ENCODE measurements at places on chromosomes 3 and 15.

- no peak for DNase-seq
Measured at GRCh38 chr15:59531066-59531675, 80.4 kb upstream of the GCNT3 start.

GRCh38 chr3:132232231-132232792 is 84.9 kb upstream of the ACP3 start:
- no peak for DNase-seq

- DNase-seq = peak; percentile 21
Measured at GRCh38 chr3:126114443-126115386, 30.8 kb upstream of the SLC41A3 start.

DNA sequence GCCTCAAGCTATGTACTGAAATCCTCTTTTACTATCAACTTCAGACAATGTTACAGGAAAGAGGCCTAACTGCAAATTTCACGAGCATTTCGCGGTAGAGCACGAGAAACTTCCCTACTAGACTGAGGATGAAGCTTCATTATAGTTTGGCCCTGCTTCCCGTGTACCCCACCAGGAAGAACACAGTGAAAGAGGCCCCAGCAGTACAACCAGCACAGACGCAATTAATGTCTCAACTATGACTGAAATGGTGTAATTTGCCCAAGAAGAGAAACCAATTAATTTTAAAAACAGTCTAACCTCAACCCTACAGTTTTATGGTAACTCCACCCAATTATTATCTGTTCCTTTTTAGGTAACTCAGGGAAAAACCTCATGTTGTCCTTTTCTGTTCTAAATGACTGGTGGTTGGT is 12.1 kb downstream of the CHSY1 start:
- no peak for DNase-seq

- no peak for DNase-seq
Measured at GRCh38 chr15:80743189-80743833, 35.9 kb upstream of the CEMIP start.

DNA sequence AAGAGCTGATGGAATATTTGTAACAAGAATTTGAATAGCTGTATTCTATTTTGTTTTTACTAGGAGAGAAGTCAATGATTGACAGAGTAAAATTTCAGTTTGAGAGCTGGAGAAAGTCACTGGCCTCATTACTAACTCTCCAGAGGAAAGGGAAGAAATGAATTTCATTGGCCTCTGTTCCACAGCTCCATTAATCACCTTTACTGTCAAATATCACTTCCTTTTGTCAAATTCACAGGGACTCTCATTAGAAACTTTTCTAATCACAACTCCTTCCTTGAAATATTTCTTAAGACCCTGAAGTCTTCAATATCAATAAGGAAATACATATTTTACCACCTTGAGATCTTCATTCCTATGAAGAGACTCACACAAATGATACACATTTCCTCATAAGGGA is 379.9 kb upstream of the RASGRP1 start:
- DNase-seq = no peak

GRCh38 chr3:171270541-171270940 is 189.7 kb downstream of the TNIK start:
- DNase-seq = no peak

- DNase-seq = no peak
Measured at GRCh38 chr3:66255865-66256264, 35.1 kb downstream of the SLC25A26 start.

GRCh38 chr15:49424954-49425353 is 1.9 kb downstream of the FGF7 start:
- no peak for DNase-seq

- DNase-seq = no peak
Measured at GRCh38 chr3:94440767-94441493, 378.1 kb downstream of the NSUN3 start.

DNA sequence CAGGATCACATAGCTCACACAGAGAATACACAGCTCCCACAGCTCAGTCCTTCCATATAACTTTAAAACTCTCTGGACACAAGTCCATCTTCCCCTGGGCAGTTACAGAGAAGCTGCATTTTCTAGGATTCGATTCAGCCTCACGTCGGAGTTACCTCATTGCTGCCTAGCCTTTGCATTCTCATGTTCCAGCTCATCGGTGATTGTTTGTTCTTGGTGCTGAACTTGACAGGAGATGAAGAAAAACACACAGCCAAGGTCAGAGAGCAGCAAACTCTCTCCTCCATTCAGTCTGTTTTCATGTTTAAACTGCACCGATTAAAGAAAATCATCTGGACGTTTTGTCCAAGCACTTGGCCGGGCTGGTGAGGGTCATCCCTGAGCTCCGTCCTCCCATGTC is 375.5 kb upstream of the CFAP20DC start:
- no peak for DNase-seq

DNA sequence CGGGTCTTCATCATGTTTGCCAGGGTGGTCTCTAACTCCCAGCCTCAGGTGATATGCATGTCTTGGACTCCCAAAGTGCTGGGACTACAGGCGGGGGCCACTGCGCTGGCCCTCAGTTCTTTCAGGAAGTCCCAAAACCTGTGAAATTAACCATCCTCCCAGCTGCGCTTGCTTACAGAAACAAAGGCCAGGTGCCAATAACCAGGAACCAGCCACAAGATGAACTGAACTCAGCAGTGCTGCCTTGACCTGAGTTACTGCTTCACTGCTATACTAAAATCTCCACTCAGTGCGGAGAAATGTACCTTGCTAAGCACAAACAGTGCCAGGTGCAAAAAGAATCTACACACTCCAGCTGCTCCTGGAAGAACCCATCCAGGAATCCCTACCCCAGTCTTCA is 3.9 kb upstream of the GCHFR start:
- DNase-seq = no peak

DNA sequence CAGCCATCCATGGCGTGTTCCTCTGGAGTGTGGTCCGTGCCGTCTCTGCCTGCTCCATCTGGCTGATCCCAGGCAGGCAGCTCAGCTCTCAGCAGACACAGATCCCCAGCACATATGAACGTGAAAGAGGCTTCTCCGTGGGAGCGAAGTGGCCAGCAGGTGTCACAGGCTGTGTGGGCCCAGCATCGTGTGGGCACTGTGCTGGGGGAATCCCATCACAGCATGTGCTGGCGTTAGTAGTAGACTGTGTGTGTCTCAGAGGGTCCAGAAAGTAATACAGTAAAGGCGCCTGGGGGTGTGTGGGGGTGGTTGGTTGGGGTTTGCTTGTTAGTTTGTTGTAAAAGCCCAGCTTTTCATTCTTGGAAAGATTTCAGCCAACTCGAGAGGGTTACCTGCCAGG is 147.6 kb downstream of the IGF1R start:
- no peak for DNase-seq

DNA sequence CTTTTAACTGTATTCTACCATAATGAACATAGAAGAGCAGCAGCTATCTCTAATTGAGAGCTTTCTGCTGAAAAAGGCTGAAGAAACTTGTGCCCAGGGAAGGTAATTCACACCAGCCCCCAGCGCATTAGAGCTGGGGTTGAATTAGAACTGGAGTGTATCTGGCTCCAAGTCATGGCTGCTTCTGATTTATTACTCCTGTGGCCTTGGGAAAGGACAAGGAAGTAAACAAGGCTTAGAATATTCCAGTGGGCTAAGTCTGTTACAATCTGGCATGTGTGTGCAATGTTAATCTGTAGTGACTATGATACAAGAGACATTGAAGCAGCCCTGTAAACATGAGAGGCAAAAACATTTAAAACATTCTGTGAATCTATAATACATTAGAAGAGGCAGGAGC is 18.1 kb downstream of the CPA3 start:
- no peak for DNase-seq

- DNase-seq = no peak
Measured at GRCh38 chr15:49991587-49991986, 127.4 kb downstream of the ATP8B4 start.

- no peak for DNase-seq
Measured at GRCh38 chr3:143135150-143135549, 15.6 kb downstream of the CHST2 start.

DNA sequence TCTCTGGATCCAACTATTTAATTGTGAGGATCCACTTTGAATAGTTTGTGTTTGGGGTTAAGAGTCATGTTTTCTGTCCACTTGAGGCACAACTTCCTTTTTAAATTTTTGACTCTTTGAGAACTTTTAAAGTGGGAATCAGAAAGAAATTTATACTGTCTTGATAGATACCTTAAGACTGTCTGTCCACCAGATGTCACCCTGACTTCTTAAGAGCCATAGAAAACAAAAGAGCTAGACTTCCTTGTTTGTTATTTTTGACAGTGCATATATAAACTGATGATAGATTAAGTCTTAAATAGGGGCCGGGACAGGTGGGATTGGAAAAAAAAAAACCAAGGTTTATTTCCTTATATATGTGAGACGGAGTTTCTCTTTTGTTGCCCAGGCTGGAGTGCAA is 52.1 kb upstream of the WDR72 start:
- DNase-seq = no peak

GRCh38 chr3:129974564-129974832 is at the start of gene TRH:
TRH (plus strand) TSS chr3:129974720; CDS start chr3:129975817, 1,097 bp downstream.
- DNase-seq = no peak

DNA sequence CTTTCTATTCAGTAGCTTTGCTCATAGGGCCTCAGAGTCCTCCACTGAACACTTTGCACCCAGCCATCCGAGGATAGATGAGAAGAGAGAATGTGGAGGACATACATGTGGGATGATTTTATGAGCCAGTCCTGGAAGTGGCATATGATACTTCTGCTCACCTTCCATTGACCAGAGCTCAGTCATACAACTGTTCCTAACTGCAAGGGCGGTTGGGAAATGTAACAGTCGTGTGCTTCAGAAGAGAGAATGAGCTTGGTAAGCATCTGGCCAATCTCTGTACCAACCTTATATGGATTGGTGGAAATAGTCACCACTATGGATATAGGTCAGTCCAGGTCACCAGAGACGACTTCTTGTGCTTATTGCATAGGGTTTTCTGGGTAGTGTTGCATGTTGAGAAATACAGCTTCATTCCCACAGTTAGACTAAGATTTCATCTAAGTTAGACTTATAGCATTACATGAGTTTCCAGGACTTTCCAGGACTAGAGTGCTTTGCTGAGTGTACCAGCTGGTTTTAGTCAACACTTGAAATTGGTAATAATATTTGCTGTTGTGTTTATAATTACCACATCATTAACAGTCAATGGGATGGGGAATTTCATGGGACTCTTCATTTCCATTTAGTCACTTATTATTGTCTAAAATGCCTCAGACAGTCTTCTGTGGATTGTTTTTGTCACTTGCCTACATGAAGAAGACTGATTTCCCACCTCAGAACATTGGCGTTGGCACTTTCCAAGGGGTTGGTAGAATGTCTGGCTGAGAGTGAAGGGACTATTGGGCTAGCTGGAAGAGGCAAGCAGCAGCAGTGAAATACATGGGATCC is 214.5 kb upstream of the ROPN1 start:
- no peak for DNase-seq

DNA sequence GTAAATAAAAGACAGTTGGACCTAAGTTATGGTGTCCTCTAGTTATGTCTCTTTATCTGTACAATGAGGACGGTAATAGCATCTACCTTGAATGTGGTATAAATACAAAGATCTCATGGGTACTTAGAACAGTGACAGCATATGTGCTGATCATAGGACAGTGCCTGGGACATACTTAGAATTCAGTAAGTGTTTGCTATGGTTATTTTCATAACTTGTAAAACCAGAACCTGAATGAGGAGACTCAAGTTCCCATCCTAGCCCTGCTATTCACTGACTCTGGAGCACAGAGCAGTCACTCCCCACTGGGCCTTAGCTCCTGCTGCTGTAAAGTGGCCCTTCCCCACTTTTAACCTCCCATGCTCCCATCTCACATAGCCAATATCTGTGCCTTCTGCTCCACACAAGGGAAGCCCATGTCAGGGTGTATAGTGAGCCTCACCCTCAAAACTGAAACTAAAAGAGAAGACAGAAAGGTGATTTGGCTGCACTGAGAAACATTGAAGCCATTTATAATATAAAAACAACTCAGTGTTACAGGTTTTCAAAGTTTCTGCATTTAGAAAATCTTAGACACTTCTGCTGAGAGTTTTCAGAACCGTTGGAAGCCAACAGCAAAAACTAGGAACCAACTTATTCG is 225.4 kb upstream of the UBE2E2 start:
- no peak for DNase-seq

GRCh38 chr15:98233873-98234272 is 273.4 kb downstream of the ARRDC4 start:
- DNase-seq = no peak

DNA sequence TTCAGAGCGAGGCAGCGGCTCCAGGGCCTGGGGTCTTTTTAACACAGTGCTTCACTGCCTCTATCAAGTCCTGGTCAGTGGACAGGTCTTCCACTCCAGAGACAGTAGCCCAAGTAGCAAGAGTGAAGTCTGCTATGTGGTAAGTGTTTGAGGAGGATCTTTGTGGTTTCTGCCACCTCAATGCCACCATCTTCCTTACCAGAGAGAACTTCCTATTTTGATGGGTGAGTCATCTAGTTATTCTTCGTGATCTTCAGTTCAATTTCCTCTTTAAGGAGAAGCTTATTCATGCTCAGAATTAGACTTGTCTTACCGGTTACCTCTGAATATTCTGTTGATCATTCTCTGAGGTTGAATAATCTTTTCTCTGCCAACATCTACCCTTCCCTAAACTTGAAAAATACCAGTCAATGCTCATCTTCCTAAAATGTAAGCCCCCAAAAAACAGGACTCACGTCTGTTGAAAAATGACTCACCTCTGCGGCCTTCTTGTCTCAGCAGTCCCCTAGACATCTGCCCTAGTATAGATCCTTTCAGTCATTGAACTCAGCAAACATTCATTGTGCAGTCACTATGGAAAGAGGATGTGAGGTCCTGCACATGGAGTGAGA is 32.2 kb upstream of the BCL6 start:
- no peak for DNase-seq

GRCh38 chr15:98874773-98875172 is 132.8 kb downstream of the PGPEP1L start:
- no peak for DNase-seq

- no peak for DNase-seq
Measured at GRCh38 chr15:58566029-58566428, 134.2 kb downstream of the LIPC start.

DNA sequence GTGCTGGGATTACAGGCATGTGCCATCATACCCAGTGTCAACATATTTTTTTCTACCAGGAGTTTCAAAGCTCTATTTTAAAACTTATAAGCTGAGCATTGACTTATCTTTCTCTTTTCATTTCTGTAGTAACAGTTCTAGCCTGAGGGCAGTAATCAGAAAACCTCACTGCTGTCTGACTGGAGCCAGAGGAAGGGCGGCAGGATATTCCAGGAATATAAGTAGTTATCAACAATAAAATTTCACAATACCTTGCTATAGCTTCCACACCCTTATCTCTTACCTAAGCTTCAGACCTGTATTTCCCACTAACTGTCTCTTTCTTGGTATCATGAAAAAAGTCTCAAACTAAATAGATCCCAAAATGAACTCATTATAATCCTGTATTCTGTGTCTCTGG is 5.1 kb upstream of the NEDD4 start:
- DNase-seq = no peak

DNA sequence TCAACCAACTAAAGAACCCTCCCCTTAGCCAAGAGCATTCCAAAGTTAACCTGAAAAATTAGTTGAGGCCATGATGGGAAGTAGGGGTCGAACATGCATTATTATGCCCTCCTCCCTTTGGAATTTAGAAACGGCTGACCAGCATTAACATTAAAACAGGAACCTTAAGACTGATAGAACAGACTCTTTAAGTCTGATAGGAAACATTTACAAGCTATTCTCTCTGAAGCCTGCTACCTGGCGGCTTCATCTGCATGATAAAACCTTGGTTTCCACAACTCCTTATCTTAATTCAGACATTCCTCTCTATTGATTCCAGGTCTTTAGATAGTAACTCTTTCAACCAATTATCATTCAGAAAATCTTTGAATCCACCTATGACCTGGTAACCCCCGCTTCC is 331.0 kb downstream of the CGGBP1 start:
- no peak for DNase-seq
